ENCODE measurements at places on chromosomes 11 and 22.
A peak's percentile ranks its signal among the peaks of the same experiment; 100 is the strongest.

GRCh38 chr11:69337211-69337721 is 43.3 kb downstream of the MYEOV start:
- DNase-seq, result peak; percentile 18

DNA sequence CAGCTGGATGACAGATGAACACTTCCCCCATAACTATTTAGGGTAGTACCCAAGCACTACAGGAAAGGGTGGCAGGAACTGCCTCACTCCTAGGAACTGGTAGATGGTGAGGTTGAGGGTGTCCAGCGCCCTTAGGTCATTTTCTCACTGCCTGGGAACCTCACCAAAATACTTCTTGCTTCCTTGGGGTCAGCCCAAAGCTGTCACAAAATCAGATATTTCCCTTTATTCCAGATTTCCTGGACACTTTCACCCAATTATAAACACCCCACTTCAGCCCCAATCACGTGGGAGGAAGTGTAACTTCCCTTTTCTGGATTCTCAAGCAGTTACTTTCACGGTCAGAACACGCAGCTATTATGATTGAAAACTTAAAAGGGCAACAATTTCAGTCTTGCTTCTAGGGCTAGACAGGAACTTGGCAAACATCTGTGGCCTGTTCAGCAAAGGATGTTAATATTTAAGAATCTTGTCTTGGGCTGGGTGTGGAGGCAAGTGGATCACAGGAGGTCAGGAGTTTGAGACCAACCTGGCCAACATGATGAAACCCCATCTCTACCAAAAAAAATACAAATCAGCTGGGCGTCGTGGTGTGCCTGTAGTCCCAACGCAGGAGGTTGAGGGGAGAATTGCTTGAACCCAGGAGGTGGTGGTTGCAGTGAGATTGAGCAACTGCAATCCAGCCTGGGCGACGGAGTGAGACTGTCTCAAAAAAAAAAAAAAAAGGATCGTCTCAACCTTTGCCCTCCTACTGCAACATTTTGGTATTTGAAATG is 4.0 kb downstream of the FTH1 start:
- DNase-seq, result peak; percentile 78

GRCh38 chr22:48651981-48652538 is 1175.6 kb downstream of the BRD1 start:
- DNase-seq, result no peak

DNA sequence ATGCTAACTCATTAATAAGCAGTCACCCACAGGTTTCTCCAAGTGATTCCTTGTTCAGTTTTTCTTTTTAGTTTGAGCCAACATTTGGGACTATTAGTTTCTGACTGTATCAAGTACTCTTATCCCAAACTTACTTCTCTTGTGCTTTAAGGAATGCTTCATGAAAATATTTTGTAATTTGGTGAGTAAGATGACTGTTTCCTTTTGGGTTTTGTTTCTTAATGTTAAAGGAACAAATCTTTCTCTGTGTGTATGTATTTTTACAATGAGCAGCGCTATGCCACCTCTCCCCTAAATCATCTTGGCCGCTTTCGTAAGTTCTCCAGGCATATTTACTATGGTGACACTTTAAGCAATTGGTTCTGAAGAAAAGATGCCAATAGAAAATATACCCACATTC is 72.4 kb downstream of the LDLRAD3 start:
- no peak for DNase-seq

- DNase-seq, result no peak
These were observed 176.2 kb downstream of the BUD13 start for GRCh38 chr11:116596346-116597260.
